ENCODE measurements at places on chromosomes 6 and 20.

DNA sequence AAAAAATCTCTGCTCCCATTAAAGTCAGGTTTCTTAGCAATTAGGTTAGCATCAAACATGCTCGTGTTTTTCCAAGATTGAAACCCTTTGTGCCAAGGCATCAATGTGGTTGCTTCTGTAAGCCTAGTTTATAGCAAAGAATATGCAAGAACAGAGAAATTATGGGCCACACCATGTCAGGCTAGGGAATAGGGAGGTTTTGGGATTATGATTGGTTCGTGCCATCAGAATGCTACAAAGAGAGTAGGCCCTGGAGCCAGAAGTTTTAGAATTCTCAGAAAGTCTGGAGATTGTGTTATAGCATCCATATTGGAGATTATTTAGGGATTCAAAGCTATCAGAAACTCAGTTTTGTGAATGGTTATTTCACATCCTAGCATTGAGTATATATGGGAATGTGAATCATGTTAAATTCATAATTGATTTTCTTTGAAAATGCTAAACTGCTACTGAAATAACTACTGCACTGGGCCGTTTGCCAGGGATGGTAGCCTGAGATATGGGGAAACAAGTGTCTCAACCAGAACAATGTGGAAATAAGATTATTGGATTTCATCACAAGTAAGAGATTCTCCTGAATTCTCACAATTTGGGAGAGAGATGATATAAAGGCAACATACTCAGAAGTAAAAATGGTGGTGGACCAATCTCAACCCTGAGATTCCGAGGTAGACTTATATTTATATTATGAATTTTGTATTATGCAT is 45.3 kb downstream of the ZNF292 start:
- DNase-seq, result no peak

GRCh38 chr6:1312473-1313367 is 822 bp downstream of the FOXQ1 start:
- DNase-seq, result no peak

- no peak for DNase-seq
Measured at GRCh38 chr6:74782346-74782745, 423.5 kb downstream of the COL12A1 start.

DNA sequence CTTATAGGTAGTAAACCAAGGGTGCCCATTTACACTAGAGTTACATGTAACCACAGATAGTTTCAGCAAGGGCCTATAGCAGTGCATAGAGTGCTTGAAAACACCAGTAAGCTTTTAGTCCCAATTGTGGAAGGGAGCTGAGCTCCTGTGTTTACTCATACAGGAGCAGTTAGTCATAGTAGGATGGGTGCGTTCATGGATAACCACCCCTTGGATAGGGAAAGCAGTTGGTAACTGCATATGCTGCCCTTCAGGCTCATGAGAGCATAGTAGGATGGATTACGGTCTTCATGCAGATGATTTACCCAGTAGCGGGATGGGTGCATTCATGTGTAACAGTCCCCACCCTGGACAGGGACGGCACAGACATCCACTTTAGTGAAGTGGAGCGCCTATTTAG is 45.1 kb downstream of the OR2B6 start:
- DNase-seq, result no peak

GRCh38 chr6:1596088-1596852 is 13.4 kb upstream of the FOXC1 start:
- DNase-seq, result peak; percentile 41

DNA sequence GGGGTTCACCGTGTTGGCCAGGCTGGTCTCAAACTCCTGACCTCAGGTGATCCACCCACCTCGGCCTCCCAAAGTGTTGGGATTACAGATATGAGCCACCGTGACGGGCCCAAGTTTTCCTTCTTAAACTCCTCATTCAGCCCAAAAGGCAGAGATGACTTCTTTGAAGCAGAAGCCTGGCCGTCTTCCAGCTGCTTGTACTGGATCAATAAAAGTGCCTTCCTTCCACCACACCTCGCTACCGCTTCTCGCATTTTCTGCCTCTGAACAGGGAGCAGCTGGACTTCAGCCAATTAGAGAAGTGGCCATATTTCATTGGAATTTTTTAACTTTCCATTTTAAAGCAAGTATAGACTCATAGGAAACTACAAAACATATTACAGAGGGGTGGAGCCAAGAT is 241.1 kb downstream of the PREX1 start:
- DNase-seq, result no peak

- no peak for DNase-seq
Measured at GRCh38 chr6:147390909-147391536, 117.5 kb upstream of the SAMD5 start.

DNA sequence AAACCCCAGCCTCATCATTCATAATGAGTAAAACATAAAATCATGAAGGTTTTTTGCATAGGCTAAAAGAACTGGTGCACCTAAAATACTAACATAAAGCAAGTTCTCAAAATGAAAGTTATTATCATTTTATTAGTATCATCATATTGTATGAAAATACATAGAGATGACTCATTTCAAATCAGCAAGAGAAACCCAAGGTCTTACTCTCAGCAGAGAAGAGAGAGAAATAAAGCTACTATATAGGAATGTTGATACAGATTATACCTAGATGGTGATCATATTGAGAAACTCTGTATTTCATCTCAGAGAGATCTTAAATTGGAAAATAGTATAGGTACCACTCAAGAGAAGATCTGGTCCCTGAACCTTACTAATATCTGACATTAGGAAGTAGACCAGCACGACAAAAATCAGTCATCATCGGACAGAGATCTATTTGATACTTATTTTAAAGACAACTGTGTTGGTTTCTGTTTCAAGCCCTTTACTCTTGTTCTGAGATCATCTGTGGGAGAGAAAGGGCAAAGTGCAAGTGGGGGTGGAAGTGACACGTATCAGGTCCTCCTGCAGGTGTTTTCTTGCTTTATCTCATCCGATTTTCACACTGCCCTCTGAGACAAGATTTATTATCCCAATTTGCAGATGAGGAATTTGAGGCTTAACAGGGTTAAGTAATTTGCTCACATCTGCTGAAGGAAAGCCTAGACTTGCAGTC is 532.3 kb downstream of the MAFB start:
- DNase-seq, result no peak

DNA sequence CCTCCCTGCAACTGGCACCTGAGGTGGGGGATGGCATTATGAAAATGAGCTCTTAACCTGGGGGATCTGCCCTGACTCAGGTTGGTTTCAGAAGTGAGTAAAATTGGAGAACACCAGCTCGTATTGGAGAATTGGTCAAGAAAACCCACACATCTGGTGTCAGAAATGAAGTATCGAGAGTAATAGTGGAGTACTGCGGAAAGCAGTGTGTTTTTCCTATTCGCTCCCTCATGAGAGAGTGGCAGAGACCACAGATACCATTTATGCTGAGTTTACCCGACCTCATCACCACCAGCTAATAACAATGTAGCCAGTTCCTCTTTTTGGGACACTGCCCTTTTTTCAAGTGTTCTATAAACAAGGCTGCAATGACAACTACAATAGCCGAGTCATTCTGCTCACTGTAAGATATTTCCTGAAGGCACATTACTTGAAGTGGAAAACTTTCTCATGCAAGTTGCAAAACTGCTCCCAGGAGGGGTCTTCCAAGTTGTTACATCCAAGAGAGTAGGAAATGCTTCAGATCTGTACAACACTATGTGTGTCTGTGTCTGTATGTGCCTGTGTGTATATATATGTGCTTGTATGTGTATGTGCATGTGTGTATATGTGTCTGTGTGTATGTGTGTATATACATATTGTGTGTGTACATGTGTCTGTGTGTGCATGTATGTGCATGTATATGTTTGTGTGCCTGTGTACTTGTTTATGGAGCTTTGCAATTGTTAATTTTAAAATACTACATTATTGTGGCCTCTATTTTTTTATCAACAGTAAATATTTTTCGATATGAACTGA is 106.0 kb upstream of the CST7 start:
- no peak for DNase-seq

DNA sequence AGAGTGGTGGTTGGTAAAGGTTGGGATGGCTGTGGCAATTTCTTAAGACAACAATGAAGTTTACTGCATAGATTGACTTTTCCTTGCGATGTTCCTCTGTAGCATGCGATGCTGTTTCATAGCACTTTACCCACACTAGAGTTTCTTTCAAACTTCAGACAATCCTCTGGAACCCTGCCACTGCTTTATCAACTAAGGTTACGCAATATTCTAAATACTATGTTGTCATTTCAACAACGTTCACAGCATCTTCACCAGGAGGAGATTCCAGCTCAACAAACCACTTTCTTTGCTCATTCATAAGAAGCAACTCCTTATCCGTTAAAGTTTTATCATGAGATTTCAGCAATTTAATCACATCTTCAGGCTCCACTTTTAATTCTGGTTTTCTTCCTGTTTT is 161.2 kb upstream of the NRSN1 start:
- DNase-seq, result no peak

GRCh38 chr20:940926-941325 is 24.8 kb upstream of the ANGPT4 start:
- no peak for DNase-seq

- DNase-seq, result no peak
Measured at GRCh38 chr6:1468126-1468525, 78.8 kb downstream of the FOXF2 start.

GRCh38 chr6:168156742-168157265 is 77.8 kb upstream of the FRMD1 start:
- no peak for DNase-seq

DNA sequence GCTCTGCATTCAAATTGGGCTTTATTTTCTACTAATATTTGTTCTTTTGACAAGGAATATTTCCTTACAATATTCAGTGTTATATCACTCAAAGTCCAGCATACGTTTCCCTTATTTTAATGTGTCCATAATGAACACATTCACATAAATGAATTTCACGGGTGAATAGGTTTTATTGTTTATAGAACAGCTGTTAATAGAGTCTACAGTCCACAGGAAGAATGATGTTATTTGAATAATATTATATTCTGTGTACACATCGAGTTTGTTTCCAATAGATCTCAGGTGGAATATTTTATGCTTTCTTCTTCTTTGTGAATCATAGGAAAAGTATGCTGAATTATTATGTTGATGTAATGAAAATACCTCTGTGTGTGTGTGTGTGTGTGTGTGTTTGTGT is 582.4 kb downstream of the CDH26 start:
- DNase-seq, result no peak

DNA sequence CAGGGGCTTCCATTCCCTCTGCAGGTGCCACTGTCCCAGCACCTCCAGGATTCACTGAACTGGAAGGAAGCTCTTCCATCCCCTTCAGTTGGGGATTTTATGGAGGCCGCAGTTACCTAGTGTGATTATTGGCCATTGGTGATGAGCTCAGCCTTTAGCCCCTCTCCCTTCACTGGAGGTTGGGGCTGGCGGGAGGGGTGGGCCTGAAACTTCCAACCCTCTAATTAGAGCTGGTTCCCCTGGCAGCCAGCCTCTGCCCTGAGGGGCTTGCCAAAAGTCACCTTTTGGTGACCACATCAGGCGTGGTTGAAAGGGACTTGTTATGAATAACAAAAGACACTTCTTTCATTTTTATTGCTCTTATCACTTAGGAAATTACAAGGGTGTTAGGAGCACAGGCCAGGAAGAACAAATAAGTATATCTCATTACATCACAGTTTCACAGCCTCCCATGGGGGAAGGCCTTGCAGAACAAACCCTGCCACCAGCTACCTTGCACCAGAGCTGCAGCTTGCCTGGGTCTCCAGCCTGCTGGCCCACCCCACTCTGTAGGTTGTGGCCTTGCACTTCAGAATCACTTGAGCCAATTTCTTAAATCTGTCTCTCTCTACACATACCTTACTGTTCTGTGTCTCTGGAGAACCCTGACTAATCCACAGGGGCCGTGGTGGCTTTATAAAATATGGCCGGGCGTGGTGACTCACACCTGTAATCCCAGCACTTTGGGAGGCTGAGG is 5.0 kb downstream of the PYGB start:
- no peak for DNase-seq

DNA sequence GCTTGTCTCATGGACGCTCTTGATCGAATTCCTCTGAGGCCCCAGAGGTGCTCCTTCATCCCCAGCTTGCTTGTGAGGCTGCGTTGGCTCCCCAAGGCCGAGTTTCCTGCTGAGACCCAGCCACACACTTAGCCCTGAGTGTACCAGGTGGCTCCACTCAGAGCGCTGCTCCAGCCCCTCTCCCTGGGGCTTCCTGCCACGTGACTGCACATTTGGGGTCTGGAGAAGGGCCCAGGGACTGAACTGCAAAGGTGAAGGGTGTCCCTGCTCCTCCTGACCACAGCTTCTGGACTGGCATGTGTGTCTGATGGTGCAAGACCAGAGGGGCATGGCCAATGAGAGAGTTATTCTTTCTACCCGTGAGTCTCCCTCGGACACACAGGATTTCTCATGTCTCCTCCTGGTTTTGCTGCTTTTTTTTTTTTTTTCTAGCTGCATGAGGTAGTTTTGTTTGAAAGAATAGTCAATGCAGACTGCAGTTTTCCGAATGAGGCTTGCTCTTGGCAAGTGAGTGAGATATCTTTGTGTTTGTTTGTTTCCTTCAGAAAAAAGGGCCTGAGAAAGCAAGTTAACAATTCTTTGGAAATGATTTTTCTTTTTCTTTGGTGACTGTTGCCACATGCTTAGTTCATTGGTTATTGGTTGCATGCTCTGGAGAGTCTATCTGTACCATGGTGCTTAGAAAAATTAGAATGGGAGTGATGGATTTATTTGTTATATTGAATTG is 3.1 kb upstream of the ZNF831 start:
- no peak for DNase-seq

GRCh38 chr20:63364801-63365585 is 3.8 kb upstream of the CHRNA4 start:
- DNase-seq, result no peak

DNA sequence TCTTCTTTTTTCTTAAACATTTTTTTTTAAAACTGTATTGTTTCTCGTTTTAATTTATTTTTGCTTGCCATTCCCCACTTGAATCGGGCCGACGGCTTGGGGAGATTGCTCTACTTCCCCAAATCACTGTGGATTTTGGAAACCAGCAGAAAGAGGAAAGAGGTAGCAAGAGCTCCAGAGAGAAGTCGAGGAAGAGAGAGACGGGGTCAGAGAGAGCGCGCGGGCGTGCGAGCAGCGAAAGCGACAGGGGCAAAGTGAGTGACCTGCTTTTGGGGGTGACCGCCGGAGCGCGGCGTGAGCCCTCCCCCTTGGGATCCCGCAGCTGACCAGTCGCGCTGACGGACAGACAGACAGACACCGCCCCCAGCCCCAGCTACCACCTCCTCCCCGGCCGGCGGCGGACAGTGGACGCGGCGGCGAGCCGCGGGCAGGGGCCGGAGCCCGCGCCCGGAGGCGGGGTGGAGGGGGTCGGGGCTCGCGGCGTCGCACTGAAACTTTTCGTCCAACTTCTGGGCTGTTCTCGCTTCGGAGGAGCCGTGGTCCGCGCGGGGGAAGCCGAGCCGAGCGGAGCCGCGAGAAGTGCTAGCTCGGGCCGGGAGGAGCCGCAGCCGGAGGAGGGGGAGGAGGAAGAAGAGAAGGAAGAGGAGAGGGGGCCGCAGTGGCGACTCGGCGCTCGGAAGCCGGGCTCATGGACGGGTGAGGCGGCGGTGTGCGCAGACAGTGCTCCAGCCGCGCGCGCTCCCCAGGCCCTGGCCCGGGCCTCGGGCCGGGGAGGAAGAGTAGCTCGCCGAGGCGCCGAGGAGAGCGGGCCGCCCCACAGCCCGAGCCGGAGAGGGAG is 580 bp downstream of the VEGFA start:
- DNase-seq, result peak; percentile 12

Data from activated T-helper 9 cell treated with anti-CD3 and anti-CD28 coated beads, Interleukin-2, amount 50 U/mL, for 16 hours (primary cell).